SJSA1 (cell line): ENCODE measurements at places on chromosomes 12 and 14. TPM values are rescaled to one million over a fixed set of nuclear protein-coding genes. Genes with fewer than 3 reads are reported as not detected.
A peak's percentile ranks its signal among the peaks of the same experiment; 100 is the strongest.

GRCh38 chr12:66131067-66131688 lies 628 bp upstream of the LLPH start:
- peak; percentile 11 for DNase-seq

GRCh38 chr12:48296586-48297282 lies 54.0 kb downstream of the ZNF641 start:
- DNase-seq: no peak

DNA sequence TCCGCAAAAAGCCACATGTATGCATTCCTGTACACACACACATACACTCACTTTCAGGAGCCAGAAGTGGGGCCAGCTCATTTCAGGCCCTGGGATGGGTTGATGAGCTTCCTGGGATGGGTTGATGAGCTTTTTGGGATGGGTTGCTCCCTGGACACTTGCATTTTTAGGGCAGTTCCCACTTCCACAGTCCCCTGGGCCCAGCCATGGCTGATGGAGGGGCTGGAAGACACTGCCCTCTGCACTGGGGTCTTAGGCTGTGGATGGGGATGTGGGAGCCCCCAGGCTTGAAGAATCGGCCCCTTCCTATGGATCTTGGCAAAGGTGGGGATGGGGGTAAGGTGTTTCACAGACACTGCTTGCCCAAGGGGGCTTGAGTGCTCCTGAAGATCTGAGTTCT lies 12.7 kb downstream of the ACVRL1 start:
- no peak for DNase-seq

- DNase-seq: no peak
Measured at GRCh38 chr14:41154143-41154807, 452.4 kb upstream of the LRFN5 start.

- no peak for DNase-seq
Measured at GRCh38 chr12:11894890-11895289, 175.8 kb upstream of the BCL2L14 start.

DNA sequence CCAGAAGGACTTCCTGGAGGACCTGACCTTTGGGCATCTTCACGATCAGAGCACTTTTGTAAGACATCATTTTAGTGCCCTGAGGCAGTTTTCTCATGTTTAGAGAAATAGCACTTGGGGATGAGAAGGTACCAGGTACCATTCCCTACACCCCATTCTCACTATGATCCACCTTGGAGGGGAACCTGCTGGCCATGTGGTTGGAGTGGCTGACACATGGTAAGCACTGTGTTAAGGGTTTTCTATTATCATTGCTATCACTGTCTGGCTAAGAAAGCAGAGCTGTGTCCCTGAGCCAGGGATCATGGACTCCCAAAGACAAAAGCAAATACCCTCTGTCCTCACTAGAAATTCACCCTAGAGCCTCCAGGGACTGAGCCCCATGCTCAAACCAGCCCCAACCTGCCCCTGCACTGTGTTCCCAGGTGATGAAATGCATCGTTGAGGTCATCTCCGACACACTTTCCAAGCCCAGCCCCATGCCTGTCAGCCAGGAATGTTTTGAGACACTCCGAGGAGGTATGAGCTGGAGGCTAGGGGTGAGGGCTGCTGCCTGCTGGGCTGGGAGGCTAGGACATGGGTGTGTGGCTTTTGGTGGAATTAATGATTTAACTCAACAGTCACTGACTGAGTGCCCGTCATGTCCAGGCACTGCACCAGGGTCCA lies 3.4 kb downstream of the CHGA start:
- no peak for DNase-seq

DNA sequence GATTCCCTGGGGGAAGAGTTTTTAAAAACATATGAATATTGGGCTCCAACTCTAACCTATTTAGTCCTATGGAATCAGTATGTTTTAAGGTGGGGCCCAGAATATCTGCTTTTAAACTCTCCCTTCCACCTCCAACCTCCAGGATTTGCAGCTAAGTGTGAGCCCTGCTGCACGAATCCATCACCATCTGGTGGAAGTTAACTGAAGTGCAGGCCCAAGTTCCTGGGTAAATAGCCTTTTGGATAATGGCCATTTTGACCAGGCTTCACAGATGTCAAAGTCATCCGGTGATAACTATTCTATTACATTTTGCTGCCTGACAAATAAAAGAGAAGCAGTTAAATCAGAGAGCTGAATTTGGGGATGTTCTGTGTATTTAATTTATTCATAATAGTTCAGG lies 58.1 kb upstream of the RMST start:
- DNase-seq: peak; percentile 10

DNA sequence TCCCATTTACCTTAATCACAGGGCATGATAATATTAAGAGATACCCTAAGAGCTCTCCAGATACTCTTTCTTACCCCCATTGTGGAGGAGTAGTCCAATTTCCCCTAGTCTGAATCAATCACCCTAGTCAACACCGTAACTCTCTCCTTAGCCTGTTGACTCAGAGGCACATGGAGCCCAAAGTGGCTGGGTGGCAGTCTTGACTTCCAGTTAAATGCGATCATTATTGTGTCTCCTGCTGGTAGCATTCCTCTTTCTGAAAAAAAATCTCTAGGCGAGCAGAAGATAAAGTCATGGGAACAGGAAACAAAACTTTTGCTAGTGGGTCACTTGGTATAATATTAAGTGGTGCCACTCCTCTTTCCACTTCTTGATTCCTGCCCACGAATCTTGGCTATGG lies 46.4 kb downstream of the EMP1 start:
- DNase-seq: no peak

DNA sequence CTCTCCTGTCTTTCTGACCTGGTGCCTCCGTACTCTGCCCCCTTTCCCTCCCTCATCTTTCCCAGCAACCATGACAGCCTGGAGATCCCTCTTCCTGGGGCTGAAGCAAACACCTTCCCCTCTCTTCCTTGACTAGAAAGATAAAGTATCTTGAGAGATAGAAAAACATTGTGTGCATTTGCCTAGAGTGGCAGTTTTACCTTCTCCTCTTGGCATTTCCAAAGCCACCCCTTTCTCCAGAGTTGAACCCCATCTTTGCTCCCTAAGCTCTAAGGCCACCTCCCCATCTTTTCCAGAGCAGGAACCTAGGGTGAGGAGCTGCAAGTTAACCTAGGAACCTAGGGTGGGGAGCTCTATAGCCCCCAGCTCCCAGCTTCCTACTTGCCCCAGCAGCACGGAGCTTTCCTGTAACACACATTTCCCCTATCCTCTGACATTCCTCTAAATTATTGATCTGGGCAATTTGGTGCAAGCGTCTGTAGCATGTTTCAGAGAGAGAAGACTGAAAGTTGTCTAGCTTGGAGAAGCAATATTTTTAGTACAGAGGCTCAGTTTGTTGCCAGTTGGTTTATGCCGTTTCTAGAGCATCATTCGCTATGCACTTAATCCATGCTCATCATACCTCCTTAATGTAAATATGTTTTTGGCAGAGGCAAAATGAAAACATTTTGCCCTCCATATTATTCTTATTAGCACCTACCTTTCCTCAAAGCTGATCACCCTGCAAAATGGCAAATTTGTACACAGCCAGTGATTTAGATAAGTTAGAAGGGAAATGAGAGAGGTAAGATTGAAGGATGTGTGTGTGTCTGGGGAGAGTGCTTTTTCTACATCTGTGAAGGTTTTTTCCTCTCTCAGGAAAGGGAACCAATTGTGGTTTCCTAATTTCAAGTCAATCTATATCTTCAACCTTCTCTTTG lies 5.4 kb upstream of the TBX3 start:
- no peak for DNase-seq

GRCh38 chr12:127014079-127014478 lies 1252.9 kb upstream of the TMEM132C start:
- no peak for DNase-seq

DNA sequence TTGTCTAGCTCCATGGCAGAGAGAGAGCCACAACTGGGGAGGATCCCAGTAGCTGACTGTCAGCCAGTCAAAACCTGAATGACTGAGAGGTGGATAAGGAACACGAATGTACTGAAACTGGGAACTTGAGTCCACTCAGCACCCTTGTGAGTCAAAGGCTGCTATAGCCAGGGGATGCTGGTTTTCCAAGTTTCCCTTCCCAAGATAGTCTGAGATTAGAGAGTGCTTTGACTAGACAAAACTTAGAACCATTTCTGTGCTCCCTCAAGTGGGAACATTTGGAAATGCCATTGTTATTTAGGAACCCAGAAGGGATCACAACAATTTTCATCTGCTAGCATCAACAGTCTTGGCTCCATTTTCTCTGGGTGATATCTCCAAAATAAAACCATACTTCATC lies 4.0 kb downstream of the PRKAG1 start:
- peak; percentile 12 for DNase-seq

MAP3K9 gene
- 0.22 and 0.68 TPM in 2 replicates for total RNA-seq

SERPINA10 gene
- total RNA-seq: not detected in 2 replicates

IGFBP6 gene
- total RNA-seq: 58.0 and 64.5 TPM in 2 replicates

PRB2 gene
- not detected in 2 replicates for total RNA-seq

IAPP gene
- total RNA-seq: not detected in 2 replicates
